ENCODE measurements at places on chromosomes 7 and 10. TPM values are rescaled to one million over a fixed set of nuclear protein-coding genes. Genes with fewer than 3 reads are reported as not detected.

DNA sequence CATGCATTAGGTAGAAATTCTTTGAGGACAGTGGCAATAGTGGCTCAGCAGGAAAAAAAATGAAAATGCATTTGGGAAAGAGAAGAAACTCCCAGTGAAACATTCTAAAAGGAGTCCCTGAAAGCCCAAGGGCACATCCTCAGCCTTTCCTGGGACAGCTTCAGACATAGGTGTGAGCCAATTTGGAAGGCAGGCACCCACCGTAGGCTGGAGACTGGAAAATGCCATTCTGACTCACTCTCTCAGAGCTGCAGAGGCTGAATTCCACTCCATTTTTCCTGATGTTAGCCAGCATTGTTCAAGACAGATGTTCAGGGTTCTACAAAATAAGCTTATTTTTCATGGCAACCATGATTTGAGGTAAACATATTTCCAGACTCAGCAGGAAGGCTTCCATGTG, 379.0 kb upstream of the FZD8 start:
- no peak for ATAC-seq

DNA sequence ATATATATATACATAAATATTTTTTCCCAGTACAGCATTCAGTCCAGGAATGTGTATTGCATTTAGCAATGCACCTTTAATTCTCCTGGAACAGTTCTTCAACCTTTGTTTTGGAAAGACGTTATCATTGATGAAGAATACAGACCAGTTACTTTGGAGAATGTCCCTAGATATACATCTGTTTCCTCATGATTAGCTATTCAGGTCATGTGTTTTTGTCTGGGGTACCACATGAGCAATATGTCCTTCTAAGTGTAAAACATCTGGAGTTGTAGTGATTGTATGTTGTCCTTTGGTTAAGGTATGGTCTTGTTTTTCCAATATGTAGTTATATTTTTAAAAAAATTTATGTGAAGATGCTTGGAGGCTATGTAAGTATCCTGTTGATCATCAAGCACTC, 10.2 kb downstream of the BZW2 start:
- no peak for ATAC-seq

- peak; percentile 23 for ATAC-seq
Measured at GRCh38 chr10:22849077-22849805, 78.6 kb upstream of the ARMC3 start.

GRCh38 chr10:77446700-77447099, 190.9 kb downstream of the KCNMA1 start:
- no peak for ATAC-seq

DNA sequence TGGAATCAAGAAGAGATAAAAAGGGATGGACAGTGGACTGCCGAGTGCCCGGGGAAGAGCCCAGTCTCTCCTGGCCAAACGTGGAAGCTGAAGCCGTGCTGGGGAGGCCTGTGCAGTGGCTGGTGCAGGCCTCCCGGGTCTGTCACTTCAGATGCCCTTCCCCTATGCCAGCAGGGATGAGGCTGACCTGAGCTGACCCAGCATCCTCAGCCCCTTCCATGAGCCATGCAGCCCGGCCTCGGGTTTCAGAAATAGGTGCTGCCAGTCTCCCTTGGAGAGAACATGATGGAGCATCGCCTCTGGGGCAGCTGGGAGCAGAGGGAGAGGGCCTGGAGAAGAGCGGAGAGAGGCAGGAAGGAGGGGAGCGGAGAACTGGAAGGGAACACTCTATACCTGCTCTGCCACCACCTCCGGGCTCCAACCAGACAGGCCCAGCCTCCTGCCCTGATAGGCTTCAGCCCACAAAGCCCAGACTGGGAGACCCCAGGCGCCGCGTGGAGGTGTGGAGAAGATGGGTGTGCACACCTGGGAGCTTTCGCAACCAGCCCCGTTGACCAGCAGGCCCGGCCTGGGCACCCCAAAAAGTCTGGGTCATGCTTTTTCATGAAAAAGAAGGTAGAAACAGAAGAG, 68.6 kb upstream of the PPP2R2D start:
- ATAC-seq: no peak

- peak; percentile 56 for ATAC-seq
Measured at GRCh38 chr7:110975486-110975885, 115.4 kb upstream of the LRRN3 start.

GRCh38 chr10:99827936-99828335, 45.5 kb downstream of the ABCC2 start:
- ATAC-seq: no peak

- peak; percentile 18 for ATAC-seq
Measured at GRCh38 chr10:11328264-11329061, 283.0 kb downstream of the USP6NL start.

DNA sequence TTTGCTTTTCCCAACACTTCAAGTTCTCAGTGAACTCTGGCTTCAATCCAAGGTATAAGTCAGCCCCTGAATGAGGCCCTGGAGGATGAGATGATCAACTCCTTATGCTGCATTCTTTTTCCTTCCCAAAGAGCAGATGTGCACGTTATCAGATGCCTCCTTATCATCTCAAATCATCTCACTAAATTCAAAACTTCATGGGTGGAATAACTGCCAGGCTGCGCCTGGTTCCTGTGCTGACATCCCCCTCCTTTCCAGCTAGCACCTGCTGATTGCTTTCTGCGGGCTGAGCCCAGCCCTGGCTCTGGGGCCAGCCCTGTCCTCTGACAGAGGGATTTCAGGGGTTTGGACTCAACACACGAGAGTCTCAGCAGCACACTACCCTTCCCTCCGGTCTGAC, 44.9 kb downstream of the TLL2 start:
- no peak for ATAC-seq

GRCh38 chr10:94645285-94645684, 38.2 kb upstream of the CYP2C18 start:
- ATAC-seq: no peak

- no peak for ATAC-seq
Measured at GRCh38 chr7:80374321-80374720, 137.5 kb downstream of the GNAT3 start.

- ATAC-seq: no peak
Measured at GRCh38 chr7:11082552-11083213, 109.0 kb downstream of the PHF14 start.

DNA sequence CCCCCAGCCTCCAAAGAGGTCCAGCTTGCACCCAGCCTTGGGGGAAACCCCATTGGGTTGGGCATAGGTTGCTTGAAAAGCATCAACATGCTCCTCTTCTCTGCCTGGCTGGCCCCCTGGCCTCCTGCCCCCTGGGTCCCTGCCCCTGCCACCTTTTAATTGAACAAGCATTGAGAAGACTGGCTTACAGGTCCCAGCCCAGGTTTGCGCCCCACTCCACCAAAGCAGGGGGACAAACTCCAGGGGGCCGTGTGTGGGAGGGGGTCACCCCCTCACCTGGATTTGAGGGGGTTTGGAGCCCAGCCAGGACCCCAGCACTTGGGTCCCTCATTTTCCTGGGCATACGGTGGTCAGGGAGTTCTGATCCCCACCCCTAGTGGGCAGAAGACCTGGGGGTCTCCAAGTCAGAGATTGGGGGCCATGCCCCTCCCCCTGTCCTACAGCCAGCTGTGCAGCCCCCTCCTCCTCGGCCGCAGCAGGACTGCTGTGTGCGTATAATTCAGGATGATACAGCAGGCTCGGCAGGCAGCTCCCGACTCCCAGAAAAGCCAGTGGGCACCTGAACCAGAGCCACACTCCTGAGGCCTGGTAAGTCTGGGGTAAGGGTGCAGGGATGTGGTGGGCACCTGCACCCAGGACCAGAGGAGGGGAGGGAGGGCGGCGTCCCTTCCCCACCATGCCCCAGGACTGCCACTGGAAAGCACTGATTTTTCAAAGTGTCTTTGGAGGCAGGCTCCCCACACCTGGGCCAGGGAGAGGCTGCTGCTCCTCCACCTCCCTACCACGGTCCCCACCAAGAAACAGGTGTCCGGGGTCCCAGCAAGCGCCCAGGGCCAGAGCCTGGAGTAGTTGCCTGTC, 1.7 kb downstream of the ELFN1 start:
- ATAC-seq: no peak

DNA sequence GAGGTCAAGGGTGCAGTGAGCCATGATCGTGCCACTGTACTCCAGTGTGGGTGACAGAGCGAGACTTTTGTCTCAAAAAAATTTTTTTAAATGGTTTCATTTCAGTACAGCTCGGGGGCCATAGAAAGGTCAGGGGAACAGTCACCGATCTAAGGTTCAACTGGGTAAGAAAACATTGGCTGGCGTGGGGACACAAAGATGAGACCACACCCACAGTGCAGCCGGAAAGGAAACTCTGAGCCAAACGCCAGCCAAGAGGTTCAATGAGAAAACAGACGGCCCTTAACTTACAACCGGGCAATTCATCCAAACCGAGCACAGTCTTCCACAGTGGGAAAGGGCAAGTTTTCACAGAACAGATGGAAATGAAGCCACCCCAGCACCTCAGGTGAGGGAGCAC, 65.1 kb downstream of the SLC37A3 start:
- ATAC-seq: no peak

GRCh38 chr7:51455948-51456347, 139.3 kb upstream of the COBL start:
- no peak for ATAC-seq

GRCh38 chr7:98755138-98755898, 114.5 kb downstream of the TMEM130 start:
- no peak for ATAC-seq

DNA sequence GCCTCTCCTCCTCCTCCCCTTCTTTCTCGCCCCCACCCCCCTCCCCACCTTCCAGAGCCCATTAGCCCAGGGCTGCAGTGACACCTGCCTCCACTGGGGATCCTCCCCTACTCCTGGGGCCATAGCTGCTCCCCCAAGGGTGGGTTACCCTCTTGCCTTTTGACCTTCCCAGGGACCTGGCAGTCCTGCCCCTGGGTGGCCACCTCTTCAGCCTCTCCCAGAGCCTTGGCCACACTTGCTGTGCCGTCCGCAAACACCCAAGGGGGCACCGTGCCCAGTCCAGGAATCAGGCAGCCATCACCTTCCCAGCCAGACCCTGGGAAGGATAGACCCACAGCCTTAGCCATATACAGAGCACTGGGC, 19.8 kb upstream of the CLDN4 start:
- no peak for ATAC-seq

GRCh38 chr10:3647074-3647473, 137.9 kb downstream of the KLF6 start:
- ATAC-seq: peak; percentile 73

NANOS1 gene
- 0.11 TPM for total RNA-seq

NFE2L3 gene
- total RNA-seq: 24.1 TPM

FGL2 gene
- total RNA-seq: 0.56 TPM

TDRD1 gene
- 0.48 TPM for total RNA-seq

IQUB gene
- total RNA-seq: not detected

LIPJ gene
- total RNA-seq: not detected

SPOCK2 gene
- 191 TPM for total RNA-seq

ITPRID1 gene
- total RNA-seq: not detected
